ENCODE measurements at places on chromosomes 6 and 20.

GRCh38 chr20:10861090-10861489 is 187.3 kb upstream of the JAG1 start:
- DNase-seq, result no peak

DNA sequence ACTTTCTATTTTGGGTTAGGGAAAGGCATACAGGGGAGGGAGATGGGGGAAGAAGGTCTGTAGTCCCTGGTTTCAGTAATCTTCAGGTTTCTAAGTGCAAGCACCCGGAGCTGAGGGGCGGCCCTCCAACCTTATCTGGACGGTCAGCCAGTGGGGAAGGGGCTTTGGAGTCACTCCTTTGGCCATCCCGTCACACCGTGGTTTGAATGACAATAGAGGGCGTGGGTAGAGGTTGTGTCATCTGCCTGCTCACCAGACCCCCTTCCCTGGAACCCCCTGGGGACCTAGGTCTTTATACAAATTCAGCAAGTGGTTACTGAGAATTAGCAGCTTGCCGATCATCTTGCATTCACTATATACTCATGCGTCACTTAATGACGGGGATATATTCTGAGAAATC is 29.1 kb downstream of the STK35 start:
- no peak for DNase-seq

DNA sequence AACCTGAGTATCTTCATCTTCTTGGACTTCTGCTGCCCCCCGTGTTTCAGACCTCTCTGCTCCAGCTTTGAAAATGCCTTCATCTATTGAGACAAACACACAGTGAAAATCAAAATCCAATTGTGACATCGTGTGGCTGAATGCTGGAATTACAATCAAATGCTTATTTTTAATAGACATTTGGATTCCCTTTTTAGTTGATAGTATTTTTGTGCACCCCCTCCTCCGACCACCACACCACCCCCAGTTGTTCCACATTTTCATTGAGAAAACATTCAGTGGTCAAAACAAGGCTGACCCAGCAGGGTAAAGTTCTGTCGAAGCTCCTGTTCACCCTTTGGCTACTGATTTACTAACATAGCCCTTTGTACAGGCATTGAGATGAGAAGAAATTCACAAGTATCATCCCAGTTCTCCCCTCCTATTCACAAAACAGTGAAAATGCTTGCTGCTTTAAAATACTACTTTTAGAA is 79.0 kb downstream of the NRSN1 start:
- DNase-seq, result no peak

- no peak for DNase-seq
These were observed 296.3 kb downstream of the TAF4 start for GRCh38 chr20:61769286-61769832.

DNA sequence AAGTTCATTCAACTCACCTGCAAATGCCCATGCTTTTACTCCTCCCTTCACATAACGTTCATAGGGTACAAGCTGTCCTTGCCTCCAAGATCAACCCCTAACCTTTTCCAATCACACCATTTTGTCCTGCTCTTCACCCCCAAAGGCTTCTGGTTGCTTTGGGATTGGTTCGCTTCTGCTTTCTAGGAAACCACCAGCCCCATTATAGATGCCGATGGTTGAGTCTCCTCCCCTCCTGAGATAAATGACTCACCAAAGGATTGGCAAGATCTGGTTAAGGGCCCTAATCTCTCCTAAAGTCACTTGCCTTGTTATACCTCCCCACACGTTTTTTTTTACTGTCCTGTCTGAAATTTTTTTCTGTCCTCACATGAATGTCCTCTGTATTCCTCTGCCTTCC is 311.4 kb downstream of the HACE1 start:
- no peak for DNase-seq

DNA sequence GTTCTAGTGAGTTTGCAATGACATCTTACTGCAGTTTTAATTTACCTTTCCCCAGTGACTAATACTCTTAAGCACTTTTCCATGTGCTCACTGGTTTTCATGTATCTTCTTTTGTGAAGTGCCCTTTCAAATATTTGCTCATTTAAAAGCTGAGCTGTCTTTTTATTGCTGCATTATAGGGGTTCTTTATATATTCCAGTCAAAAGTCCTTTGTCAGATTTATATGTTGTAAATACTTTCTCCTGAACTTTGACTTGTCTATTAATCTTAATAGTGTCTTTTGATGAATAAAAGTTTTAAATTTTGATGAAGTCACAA is 50.2 kb upstream of the ELOVL5 start:
- DNase-seq, result no peak

GRCh38 chr6:29951882-29952281 is 9.6 kb downstream of the HLA-A start:
- DNase-seq, result no peak

- DNase-seq, result no peak
These were observed 19.9 kb downstream of the TGM2 start for GRCh38 chr20:38144974-38145728.

Measured in activated gamma-delta T cell treated with anti-CD3 and anti-CD28 coated beads, Interleukin-2, amount 50 U/mL, for 16 hours (primary cell).